Fibroblast of upper back skin (primary cell): ENCODE measurements at places on chromosomes 1 and 21.

DNA sequence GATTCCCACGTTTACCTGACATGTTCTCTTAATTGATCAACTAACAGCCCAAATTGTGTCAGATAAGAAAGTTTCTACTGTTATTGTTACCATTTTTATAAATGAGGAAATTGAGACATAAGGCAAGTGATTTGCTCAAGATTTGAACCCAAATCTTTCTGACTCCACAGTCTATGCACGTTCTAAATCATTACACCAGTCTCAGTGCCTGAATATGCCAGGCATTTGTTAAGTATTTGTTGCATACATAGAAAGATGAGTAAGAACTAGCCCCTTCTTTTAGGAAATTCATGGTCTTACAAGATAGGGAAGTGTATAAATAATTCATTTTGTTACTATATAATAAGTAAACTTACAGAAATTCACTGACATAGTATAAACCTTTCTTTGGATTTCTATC is 7.1 kb upstream of the CD101 start:
- no peak for DNase-seq

GRCh38 chr1:37482004-37482785 is 7.8 kb downstream of the ZC3H12A start:
- DNase-seq: no peak

- DNase-seq: no peak
These were observed 3.1 kb downstream of the WNT4 start for GRCh38 chr1:22139817-22140216.

GRCh38 chr1:154951901-154952657 is 3.8 kb downstream of the PBXIP1 start:
- no peak for DNase-seq
